ENCODE measurements at places on chromosomes 7 and 10.

- DNase-seq: no peak
Measured at GRCh38 chr10:99621454-99622251, 1.4 kb upstream of the SLC25A28 start.

GRCh38 chr7:22001345-22002004, 55.8 kb upstream of the CDCA7L start:
- no peak for DNase-seq

DNA sequence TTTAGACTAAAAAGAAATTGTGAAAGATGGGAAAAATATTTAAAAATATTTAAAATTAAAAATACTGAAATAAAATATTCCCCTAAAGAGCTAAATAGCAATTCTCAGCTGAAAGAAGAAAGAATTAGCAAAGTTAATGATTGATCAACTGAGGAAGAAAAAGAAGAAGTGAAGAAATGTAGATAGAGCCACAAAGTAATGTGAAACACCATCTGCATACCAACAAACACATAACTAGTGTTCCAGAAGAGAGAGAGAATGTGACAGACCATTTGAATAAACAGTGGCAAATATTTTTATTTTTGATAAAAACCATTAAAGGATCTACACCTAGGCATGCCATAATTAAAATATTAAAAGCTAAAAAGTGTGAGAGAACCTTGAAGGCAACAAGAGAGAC, 784.5 kb upstream of the ZWINT start:
- no peak for DNase-seq

DNA sequence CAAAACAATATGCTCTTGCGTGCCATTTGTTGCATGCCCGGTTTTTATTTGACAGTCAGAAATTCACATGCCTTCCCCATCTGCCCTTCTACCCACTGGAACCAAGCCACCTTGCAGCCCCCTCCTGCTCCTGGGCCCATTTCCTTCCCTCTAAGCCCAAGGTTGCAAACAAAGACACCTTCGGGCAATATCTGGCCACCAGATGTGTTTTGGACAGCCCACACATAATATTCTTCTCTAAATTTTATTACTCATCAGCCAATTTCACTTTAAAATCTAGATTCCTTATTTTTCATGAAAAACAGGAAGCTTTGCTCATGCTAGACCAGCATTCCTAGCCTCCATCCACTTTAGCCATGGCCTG, 18.2 kb upstream of the C10orf105 start:
- no peak for DNase-seq

DNA sequence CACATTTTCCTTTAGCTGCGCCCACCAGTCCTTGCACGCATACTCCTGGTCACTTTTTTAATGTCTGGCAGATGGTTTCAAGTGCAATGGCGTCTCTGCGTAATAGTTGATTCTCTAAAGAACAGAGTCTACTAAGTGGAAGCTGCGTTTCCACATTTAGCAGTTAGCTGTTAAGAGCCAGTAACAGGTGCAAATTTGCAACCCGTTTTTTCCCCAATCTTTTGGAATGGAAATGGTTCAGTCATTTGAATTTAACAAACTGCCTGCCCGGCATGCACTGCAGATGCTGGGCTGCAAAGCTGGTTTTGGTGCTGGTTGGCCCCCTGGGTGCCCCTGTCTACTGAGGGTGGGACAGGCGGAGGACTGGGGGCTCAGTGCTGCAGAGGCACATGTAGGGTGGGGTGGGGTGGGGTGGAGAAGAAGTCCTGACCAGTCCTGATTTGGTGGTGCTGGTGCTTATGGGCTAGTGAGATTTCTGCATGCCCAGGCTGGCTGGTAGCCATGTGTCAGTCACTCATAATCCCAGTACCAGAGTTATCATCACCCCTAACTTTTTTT, 43.9 kb downstream of the CUX1 start:
- DNase-seq: no peak

DNA sequence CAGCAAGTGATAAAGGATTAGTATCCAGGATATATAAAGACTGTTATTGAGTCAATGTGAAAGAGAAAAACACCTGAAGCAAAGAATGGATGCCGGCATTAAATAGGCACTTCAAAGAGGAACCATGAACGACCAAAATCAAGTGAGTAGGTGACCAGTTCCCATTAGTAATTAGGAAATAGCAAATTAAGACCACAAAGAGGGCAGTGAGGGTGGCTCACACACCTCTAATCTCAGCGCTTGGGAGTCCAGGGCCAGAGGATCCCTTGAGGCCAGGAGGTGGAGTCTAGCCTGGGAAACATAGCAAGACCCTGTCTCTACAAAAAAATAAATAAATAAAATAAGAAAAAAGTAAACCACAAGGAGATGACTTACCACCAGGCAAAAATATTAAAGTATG, 1.5 kb upstream of the ANTXRL start:
- DNase-seq: no peak

GRCh38 chr10:36817898-36818297, 307.5 kb upstream of the ANKRD30A start:
- DNase-seq: no peak

DNA sequence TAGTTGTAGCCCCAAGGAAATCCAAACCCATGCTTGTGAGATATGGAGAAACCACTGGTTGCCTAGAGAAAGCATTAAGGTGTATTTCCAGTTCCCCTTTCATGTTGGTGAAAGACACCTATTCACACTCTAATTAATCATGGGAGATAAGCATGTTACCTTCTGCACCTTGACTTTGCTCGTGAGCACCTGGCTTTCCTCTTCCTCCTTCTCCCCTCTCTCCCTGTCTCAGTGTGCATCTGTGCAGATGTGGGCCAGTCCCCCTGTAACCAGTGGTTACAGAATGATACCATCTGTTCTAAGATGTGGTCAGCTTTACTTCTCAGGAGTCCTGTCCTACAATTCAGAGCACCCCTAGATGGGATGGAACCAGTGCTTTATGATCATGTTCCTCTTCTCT, 160.6 kb downstream of the LCOR start:
- no peak for DNase-seq

- DNase-seq: no peak
Measured at GRCh38 chr10:132316133-132316532, 8.4 kb upstream of the STK32C start.

GRCh38 chr10:126536148-126536547, 134.3 kb downstream of the C10orf90 start:
- DNase-seq: no peak

DNA sequence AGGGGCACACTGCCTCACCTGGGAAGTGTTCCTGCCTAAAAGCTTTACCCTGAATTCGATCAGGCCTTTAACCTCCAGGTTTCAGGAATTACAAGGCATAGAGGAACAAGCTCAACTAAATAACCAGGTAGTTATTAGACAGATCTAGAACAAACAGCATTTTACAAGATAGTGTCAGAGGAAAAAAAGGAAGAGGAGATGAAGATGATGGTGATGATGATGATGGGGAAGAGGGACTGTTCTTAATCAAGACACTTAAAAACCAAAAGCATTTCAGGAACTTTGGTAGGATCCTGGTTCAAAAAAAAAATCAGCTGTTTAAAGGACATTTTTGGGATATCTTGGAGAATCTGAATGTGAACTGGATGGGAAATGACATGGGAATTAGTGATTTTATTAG, 11.5 kb downstream of the RBM17 start:
- DNase-seq: no peak

DNA sequence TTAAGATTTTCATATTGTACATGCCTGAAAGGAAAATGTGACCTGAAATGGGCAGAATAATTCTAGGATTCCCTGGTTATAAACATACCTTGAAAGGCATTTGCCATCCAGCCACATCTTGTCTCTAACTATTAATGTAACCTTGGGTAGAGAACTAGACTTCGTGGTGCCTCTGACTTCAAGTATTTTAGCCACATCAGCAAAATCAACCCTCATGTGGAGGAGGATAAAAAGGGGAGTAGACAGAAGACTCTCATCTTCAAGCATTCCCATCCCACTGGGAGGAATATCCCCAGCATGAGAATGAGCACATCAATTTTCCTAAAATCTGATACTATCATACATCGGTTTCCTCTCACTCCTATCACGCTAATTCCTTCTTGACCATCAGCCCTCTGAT, 164.7 kb upstream of the NOBOX start:
- no peak for DNase-seq

DNA sequence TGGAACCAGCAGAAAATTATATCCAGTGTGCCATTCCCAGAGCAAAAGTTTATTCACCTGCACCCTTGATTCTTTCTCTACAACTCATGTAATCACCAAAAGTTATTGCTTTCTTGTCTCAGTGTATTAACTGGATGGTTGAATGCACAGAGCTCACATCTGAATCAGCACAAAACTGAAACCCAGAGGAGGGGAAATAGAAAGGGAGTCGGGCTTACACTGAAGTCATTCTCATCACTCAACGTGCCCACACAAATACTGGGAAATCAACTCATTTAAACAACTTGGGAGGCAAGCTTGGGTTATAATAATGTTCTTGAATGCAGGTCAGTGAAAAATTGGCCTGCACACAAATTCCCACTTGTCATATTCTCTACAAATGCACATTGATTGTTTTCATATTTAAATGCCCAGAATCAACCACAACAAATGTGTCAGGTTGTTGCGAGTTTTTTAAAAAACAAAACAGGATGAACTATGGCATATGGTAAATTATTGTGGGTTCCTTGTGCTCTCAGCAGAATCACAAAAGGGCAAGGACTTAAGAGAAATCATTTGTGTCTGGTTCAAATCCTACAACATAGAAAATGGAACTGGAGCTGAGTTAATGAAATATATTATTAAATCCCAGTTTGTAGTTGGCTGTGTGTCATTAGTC, 125.9 kb upstream of the NOBOX start:
- no peak for DNase-seq

GRCh38 chr10:90969947-90970673, 49.2 kb upstream of the ANKRD1 start:
- no peak for DNase-seq

GRCh38 chr10:112658900-112659638, 212.1 kb downstream of the VTI1A start:
- DNase-seq: no peak

GRCh38 chr7:138000081-138000701, 1.7 kb downstream of the CREB3L2 start:
- DNase-seq: no peak

DNA sequence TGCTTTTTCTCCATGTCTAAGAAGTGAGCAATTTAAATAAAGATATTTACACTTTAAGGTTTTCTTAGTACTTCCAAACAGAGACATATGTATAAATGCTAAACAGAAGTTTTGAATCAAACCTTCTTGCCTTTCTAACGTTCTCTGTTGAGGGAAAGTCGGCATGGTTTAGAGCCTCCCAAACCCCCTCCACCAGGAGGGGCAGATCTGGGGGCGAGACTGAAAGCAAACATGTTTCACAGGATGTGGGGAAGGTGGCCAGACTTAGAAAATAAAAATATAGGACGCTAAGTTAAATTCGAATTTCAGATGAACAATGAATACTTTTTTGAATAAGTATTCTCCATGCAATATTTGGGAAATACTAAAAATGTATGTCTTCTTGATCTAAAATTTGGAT, 208.3 kb upstream of the SHH start:
- no peak for DNase-seq

GRCh38 chr7:111190804-111191203, 99.9 kb downstream of the LRRN3 start:
- no peak for DNase-seq

- no peak for DNase-seq
Measured at GRCh38 chr10:122149561-122150505, 121.3 kb upstream of the BTBD16 start.

- no peak for DNase-seq
Measured at GRCh38 chr7:133582766-133583523, 330.1 kb downstream of the EXOC4 start.

- no peak for DNase-seq
Measured at GRCh38 chr7:47503281-47503680, 78.6 kb downstream of the TNS3 start.

GRCh38 chr10:93096901-93097300, 23.2 kb downstream of the CYP26A1 start:
- DNase-seq: no peak

DNA sequence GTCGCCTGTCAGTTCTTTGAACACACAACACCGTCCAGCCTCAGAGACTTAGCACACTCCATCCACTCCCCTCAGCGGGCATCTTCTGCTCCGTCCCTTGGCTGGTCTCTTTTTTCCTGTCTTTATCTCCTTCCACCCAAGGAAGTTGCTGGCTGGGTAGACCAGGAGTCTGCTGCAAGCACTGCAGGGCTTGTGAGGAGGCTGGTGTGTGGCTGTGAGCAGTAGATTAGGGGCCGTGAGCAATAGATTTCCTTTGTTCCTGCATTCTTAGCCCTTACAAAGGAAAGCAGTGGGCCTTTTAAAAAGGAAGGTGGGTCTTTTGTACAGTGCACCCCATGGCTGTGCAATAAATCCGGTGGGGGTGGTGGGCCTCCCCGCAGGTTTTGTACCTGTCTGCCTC, 100.3 kb upstream of the BTBD16 start:
- no peak for DNase-seq

- DNase-seq: peak; percentile 34
Measured at GRCh38 chr10:69089638-69090599, 2.0 kb downstream of the SRGN start.

GRCh38 chr7:104643587-104644217, 315.3 kb downstream of the LHFPL3 start:
- DNase-seq: no peak

DNA sequence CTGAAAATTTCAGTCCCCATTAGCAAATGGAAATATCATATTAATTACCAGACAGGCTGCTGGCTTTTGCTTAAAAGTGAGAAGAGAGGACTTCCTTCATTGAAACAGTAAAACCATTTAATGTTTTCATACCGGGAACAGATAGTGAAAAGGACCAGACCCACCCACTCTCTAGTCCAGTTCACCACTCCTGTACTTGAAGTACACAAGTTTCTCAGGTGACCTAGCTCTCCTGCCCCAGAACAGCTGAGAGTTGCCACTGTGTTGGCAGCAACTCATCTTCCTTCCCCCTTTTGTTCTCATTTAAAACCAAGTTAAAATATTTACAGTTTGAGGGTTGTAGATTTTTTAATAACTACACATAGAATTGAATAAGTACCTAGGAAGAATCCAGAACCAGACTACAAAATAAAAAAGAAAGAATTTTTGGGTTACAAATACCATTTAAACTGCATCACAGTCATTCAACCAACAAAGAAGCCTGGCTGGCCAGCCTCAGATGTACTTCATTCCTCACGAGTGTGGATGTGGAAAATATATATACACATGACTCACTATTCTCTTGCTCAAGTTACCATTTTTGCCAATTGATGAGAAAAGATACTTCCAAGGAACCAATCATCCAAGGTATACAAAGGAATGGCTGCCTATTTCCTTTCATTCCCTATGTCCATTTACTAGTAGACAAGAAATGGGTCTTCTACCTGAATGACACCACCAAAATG, 68.1 kb downstream of the VPS41 start:
- DNase-seq: no peak

DNA sequence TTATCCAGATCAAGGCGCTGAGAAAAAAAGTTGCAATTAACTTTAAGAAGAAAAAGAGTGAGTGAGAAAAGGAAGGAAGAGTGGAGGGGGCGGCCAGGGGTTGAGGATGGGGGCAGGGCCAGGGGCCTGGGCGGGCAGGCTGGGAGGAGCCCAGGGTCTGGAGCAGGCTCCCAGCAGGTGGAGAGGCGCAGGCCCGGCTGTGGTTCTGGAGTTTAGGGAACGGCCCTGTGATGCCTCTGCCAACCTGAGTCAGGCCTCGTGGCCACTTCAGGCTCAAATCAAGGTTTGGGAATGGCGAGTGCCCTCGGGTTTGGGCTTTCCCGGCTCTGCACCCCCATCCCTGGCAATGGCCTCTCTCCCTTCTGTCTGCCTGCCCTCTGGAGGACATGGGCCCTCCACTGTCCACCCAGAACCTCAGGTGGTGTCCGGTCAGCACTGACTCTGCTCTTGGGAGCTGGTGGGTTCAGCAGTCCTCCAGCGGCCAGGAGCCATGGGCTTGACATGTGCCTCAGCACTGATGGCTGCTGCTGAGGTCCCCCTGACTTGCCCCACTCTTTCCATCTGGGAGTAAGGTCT, 41.0 kb upstream of the EMX2 start:
- DNase-seq: no peak

All from stimulated activated CD4-positive, alpha-beta T cell treated with anti-CD3 and anti-CD28 coated beads, Interleukin-1b, Interleukin-23, amount 100 ng/mL, for 1 hour (primary cell).